Sigmoid colon (tissue), 7 donors: ENCODE measurements at places on chromosomes 13 and 19. TPM values are rescaled to one million over a fixed set of nuclear protein-coding genes. Genes with fewer than 3 reads are reported as not detected.

The DCT gene
- 1.4 TPM for total RNA-seq

The KCNC3 gene
- not detected for total RNA-seq

The CD22 gene
- 4.8 TPM for total RNA-seq

The ZNF492 gene
- 0.14 TPM for total RNA-seq

The ATP7B gene
- 5.0 TPM for total RNA-seq

The ZNF534 gene
- 0.49 TPM for total RNA-seq

The HIPK4 gene
- 0.36 TPM for total RNA-seq

The SULT2B1 gene
- total RNA-seq: not detected
